B cell (primary cell): ENCODE measurements at places on chromosomes 5 and 9.

GRCh38 chr5:140261403-140262171, 41.3 kb downstream of the PFDN1 start:
- DNase-seq: no peak

DNA sequence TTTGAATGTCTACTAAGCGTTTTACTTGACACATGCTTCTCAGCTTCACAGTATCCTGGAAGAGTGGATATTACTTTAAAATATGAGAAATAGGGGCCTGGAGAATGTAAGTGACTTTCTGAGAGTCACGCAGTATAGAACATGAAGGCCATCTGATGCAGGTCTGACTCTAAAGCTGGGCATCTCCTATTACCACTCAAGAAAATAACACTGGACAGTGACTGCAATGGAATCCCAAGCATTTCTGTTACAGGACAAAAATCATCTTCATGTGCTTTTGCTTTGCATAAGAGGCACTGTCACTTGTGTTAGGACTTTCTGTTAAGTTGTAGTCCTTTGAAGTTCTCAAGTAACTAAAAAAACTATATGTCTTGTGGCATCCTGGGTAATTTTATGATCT, 335.5 kb downstream of the FBXL7 start:
- DNase-seq: no peak

- DNase-seq: no peak
Measured at GRCh38 chr9:12822111-12822510, 47.3 kb downstream of the LURAP1L start.

- no peak for DNase-seq
Measured at GRCh38 chr5:160450164-160450932, 28.7 kb downstream of the PTTG1 start.

- DNase-seq: no peak
Measured at GRCh38 chr5:147046281-147046680, 167.7 kb upstream of the PPP2R2B start.

GRCh38 chr5:96370976-96371375, 62.1 kb downstream of the PCSK1 start:
- DNase-seq: no peak

DNA sequence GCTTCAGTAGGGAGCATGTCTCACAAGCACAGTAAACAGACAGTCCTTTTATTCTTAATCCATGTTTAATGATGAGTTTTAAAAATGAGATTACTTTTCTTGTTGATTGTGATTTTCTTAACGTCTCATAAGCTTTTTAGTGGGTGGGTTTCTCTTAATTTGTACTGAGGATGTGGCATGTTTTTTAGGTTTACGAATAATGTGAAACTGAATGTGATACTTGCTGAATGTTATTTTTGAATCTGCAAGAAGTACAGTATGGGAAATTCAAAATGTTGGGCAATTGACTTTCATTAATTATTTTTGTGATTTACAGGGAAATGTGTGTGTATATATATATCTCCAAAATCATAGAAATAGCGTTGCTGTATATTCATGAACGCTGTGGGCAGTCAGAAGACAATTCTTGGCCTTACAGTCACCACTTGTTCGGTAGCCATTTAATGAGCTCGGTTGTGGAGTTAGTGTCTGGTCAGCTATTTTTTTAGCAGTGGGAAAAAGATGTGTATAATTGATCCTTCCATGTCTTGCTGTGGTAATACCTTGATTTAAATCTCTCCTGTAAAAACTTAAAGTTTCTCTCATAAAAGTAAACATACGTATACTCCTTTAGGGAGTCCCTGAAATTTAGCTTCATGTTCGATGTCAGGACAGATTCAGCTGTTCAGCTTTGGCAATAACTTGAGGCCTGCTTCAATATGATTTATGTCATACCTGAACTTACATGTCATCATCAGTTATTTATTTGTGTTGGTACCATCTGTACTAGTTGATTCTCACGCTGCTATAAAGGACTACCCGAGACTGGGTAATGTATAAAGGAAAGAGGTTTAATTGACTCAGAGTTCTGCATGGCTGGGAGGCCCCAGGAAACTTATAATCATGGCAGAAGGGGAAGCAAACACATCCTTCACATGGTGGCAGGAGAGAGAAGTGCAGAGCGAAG, 15.0 kb downstream of the ICE1 start:
- no peak for DNase-seq

GRCh38 chr9:71895117-71895516, 15.9 kb downstream of the ABHD17B start:
- no peak for DNase-seq

DNA sequence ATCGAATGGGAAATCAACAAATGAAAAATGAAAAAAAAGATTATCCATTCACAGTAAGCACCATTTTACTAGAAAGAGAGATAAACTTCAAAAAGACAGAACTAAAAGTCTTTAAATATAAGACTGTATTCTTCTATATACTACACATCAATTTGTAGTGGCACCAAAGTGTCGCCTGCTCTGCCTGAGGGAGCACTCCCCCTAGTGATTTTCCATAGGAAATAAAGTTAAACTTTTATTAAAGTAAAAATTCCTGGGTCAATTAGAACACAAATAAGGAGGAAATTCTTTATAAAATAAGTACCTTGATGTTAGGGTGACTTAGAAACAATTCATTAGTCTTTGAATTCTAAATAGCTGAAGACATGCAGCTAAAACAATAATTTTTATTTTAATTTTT, 9.7 kb downstream of the RAD1 start:
- DNase-seq: no peak

DNA sequence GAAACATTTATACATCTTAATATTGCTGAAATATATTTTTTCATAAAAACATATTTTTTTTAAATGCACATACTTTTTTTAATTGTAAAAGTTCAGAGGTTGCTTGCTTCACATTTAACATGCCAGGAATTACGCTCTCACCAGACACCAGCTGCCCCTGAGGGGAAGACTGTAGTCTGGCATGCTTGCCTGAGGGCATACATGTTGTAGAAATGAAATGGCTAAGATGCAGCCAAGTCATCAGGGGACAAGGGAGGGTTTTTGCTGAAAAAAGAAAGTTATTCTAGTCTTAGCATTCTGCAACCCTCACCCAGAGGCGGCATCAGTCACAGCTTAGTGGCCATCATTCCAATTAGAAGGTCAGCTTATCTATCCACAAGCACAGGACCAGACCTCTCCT, 426.7 kb upstream of the FTMT start:
- DNase-seq: no peak

DNA sequence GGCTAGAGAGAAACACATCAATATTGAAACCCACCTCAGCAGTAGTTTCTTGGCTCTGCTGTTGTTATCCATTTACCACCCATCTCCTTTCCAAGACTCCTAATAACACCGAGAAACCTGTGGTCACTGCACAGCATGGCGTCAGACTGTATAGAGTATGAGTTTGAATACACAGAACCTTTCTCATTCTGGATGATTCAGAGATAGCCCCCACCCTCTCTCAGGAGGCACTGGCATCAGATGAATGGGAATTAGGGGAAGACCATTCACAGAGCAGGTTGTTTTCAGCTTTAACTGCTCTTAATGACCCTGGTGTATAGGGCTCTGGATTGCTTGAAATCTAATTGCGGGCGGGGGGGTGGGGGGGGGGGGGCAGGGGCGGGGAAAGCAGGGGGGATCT, 86.7 kb downstream of the GPR21 start:
- DNase-seq: no peak

- no peak for DNase-seq
Measured at GRCh38 chr5:79692596-79692995, 3.0 kb downstream of the CMYA5 start.

DNA sequence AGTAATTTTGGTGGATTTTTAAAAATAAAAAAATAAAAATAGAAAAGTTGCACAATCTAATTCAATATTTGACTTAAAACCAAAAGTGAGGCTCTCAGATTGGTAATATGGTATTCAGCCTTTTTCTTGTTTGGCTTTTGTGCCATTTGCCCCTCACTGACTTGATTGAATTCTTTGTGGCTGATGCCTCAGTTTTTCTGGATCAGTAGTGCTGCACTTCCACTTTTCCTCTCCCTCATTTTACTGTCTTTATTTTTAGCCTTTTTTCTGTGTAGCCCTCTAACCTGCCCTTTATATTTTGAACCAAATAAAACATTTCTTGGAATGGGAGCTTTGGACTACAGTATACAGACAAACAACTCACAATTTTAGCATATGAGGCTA, 3.8 kb upstream of the MSMP start:
- no peak for DNase-seq

DNA sequence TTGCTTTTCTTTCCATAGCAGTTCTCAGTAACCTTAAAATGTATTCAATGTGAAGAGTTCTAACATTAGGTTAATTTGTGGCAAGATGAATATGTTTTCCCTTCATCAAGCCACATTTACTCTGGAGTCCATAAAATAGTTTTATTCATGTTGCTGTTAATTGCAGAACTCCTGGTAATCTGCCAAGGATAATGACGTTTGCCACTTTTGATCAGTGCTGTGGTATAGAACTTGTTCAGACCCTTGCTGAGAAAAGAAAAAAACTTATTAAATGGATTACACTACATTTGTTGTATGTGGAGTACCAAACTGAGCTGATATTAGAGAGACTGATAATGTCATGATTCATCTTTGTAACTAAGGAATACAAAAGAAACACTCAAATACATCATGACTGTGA, 212.4 kb upstream of the DMAC1 start:
- DNase-seq: no peak

GRCh38 chr9:89716559-89716958, 111.7 kb downstream of the GADD45G start:
- DNase-seq: no peak

GRCh38 chr9:5820425-5820824, 12.5 kb downstream of the ERMP1 start:
- DNase-seq: no peak

DNA sequence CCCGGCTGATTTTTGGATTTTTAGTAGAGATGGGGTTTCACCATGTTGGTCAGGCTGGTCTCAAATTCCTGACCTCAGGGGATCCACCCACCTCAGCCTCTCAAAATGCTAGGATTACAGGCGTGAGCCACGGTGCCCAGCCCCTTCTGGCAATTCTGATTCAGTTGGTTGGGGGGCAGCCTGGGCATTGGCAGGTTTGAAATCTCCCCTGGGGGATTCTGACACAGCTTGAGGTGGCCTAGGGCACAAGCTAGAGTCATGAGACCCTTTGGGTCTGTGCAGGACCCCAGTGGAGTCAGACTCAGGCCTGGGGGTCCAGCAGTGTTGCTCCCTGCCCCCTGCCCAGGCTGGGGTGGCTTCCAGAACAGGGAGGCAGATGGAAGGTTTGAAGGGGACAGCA, 239.8 kb downstream of the PBX3 start:
- DNase-seq: no peak

DNA sequence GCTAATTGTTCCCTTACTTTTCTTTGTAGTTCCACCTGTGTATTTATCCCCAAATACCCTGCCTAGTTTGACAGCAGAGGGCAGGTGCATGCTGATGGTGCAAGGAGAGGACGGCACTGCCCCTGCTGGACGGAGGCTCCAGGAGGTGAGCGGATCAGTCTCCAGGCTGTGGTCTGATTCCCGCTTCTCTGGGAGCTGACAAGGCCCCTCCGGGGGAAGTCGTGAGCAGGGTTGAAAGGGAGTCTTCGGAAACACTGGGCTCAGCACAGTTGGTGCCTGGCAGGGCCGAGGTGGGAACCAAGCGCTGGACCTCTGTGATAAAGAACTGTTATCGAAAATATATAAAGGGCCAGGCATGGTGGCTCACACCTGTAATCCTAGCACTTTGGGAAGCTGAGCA, 52.9 kb downstream of the RASGEF1C start:
- DNase-seq: no peak

GRCh38 chr5:150465927-150466326, 16.4 kb upstream of the RPS14 start:
- DNase-seq: no peak
